ENCODE measurements at places on chromosomes 3 and 15. TPM values are rescaled to one million over a fixed set of nuclear protein-coding genes. Genes with fewer than 3 reads are reported as not detected.

DNA sequence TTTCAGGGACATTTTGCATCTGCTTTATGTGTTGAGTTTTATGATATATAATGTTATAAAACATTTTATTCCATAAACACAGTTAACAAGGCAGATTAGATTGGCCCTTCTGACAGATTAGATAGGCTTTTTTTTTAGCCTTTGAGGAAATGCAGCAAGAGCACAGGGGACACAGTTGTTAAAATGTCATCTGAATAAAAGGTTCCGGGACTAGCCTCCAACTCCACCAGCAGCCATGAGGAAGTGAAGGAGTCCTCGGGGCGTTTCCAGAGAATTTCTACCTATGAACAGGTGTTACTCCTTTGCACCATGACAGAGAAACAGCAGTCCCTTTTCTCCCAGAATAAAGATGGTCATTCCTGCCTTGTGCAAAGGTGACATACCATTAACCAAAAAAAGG lies 167.8 kb upstream of the KBTBD8 start:
- peak; percentile 44 for DNase-seq

DNA sequence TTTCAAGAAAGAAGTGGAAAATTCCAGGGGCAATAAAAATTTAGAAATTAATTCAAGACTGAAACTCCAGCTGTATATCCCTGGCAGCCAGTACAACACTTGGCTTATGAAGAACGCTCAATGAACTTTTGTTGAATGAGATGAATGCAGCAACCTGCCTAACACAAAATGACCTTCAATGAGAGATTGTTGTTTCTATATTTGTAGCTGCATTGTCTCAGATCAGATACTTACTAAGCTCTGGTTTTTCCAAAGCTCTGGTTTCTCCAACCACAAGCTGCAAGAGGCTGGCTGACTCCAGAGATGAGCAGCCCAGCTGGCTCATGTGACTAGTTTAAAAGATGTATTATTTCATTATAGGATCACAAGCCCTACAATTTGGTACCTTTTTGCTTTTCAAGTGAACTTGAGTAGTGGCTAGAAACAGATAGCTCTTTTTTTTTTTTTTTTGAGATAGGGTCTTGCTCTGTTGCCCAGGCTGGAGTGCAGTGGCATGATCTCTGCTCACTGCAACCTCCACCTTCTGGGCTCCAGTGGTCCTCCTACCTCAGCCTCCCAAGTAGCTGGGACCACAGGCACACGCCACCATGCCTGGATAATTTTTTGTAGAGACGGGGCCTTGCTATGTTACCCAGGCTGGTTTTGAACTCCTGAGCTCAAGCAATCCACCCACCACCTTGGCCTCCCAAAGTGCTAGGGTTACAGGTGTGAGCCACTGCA lies 57.4 kb downstream of the UMPS start:
- no peak for DNase-seq

SHF gene
- total RNA-seq: 7.6 TPM

MKRN3 gene
- total RNA-seq: not detected

ENTPD3 gene
- total RNA-seq: not detected

PLSCR4 gene
- total RNA-seq: 62.2 TPM

NAA80 gene
- total RNA-seq: 25.9 TPM

DNA sequence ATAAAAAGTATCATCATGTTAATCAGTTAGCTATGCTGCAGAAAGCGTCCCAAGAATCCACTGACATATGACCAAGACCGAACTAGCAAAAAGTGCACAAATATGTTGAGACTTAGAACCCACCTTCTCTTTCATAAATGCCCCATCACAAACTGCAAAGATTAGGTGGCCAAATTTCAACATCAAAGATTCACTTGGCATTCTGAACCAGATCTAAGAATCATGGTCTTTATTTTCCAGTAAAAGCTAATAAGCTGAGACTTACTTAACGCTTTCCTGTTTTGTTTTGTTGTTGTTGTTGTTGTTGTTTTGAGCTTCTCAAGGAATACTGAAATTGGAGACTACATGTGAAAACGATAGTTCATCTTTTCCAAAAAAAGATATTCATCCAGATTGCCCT lies 62.4 kb downstream of the ZBTB20 start:
- DNase-seq: no peak
